GM13977 (cell line): ENCODE measurements at places on chromosomes 2 and 18.

DNA sequence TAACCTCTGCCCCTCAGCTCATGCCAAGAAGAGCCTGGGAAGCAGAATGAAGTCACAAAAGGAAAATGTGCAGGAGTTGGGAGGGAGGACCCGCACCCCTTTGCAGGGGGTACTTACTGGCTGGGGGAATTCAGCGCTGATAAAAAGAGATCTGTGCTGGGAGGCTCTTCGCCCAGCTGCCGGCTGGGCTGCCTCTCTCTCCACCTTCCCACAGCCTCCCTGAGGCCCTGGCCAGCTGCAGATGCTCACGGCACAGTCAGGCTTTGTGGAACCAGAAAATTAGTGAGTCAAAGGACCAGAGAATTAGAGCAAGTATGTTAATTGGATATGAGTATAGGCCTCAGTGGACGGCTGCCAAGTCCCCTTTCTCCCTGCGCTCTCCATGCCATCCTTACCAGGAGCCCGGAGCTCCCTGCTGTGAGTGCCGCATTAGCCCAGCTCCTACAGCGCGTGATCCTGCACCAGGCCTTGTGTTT, 181.7 kb upstream of the SH3BP4 start:
- no peak for DNase-seq

GRCh38 chr2:176885001-176885643, 327.5 kb upstream of the HNRNPA3 start:
- DNase-seq = no peak

GRCh38 chr2:96601382-96602292, 36.5 kb downstream of the KANSL3 start:
- no peak for DNase-seq

GRCh38 chr2:180763263-180763989, 217.0 kb upstream of the UBE2E3 start:
- no peak for DNase-seq

DNA sequence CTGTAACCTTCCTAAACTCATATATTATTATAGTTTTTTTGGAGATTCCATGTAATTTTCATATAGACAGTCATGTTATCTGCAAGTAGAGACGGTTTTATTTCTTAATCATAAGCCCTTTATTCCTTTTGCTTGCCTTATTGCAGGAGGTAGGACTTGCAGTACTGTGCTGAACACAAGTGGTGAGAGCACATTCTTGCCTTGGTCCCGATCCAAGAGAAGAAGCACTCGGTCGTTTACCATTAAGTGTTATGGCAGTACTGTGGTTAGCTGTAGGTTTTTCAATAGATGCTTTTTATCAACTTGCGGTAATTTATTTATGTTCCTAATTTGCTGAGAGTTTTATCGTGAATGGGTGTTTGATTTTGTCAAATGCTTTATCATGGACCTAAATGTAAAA, 305.7 kb downstream of the DYSF start:
- DNase-seq = no peak

DNA sequence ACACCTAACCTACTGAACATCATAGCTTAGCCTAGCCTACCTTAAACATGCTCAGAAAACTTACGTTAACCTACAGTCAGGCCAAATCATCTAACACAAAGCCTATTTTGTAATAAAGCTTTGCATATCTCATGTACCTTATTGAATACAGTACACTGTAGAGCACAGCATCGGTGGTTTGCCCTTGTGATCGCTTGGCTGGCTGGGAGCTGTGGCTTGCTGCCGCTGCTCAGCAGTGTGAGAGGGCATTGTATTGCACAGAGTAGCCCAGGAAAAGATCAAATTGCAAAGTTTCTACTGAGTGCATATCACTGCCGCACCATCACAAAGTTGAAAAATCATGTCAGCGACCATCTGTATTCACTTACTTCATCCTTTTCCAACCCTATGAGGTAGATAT, 62.3 kb upstream of the NCK2 start:
- DNase-seq = no peak

DNA sequence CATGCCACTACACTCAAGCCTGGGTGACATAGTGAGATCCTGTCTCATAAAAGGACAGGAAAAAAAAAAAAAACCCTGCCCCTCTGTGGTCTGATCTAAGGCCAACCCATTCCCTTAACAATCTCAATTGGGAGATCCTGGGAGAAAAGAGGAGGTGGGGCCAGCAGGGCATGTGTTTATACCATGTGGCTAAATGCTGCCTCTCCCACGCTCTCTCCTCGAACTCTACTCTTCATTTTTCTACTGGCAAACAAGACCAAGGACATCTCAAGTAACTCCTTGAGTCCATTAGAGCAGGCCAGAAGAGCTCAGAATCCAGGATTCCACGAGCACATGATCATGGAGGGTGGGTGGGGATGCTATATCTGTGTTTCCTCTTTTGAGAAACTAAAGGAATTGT, 16.7 kb upstream of the NEDD4L start:
- no peak for DNase-seq

DNA sequence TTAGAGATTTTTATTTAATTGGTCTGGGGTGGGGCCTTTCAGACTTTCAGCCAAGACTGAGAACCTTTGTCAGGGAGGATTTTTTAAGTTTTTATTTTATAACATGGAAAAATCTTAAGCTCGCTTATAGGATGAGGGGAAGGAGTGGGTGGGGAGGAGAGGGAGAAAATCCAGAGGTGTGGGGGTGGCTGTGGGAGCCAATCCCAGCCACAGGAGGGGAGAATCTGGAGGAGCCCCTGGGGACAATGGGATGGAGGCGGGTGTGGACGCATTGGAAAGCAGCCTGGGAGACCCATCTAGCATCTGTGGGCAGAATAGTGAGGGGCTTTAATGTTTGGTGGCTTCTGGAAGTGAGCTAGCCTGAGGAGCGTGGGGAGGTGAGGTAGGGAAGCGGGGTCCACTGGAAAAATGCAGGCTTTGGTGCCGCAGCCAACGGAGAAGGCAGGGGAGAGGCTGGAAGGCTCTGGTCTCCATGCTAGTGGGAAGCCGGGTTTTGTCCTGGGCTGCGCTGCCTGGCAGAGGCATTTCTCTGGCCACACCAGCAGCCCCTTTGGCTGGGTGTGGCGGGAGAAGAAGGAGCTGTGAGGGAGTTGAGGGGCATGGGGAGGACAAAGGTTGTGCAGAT, 11.5 kb upstream of the INPP5D start:
- DNase-seq = no peak
